ENCODE measurements at places on chromosomes 16 and 17.
A peak's percentile ranks its signal among the peaks of the same experiment; 100 is the strongest.

GRCh38 chr16:3444032-3444388 is 530 bp downstream of the NAA60 start:
- ATAC-seq: peak; percentile 78

- ATAC-seq: peak; percentile 60
Observed at GRCh38 chr17:6456914-6457687, 12.8 kb downstream of the PIMREG start.

- peak; percentile 78 for ATAC-seq
Observed at GRCh38 chr16:82653550-82654511, 27.1 kb downstream of the CDH13 start.

DNA sequence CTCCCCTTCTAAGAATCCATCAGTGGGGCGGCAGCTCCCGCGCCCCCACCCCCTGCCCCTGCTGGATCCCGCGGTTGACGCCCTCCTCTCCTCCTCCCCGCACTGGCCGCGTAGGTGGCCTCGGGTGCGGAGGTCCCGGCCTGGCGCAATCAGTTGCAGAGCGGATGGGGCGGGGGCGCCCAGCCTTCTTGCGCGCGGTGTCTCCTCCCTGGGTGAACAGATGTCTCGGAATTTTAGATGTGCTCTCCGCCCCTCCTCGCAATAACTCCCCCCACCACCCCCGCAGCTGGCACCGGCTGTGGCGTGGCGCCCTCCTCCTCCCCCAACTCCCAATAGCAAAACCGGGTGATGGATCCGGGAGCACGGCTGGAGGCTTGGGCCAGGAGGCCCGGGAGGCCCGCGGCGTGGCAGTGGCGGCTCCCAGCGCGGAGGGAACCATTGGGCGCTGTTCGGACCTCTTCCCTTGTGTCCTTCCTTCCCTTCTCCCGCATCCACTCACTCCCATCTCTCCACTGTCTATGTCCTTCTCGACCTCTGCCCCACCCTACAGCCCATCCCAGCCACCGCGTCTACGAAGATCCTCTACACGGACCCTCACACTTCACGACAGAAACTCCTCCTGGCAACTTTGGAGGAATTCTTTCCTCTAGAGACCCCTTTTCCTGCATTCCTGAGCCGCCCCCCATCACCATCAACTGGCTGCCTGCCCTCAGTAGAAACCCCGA is 11.0 kb downstream of the NEUROD2 start:
- ATAC-seq: no peak

DNA sequence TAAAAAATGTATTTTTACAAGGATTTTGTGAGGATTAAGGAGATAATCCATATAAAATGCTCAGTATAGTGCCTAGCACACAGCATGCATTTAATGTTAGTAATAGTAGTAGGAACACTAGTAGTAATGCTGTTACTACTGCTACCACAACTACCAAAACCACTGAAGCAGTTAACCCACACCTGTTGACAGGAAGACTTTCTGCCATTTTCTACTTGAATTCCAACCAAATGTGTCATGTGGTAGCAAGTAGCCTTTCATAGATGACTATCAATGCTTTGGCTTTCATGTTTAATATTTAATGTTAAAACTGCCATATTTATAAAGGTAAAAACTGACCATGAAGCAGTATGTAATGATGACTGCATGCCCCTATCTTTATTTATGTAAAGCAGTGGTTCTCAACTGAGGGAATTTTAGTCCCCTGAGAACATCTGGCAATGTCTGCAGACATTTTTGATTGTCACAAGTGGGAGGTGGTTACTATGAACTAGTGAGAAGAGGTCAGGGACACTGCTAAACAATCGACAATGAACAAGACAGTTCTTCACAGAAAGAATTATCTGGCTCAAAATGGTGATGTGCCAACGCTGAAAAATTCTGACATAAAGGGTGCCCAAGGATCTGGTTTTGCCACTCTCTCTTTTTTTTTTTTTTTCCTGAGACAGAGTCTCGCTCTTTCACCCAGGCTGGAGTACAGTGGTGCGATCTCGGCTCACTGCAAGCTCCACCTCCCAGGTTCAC is 89.4 kb downstream of the ITFG1 start:
- no peak for ATAC-seq
